ENCODE measurements at places on chromosomes 6 and 20. TPM values are rescaled to one million over a fixed set of nuclear protein-coding genes. Genes with fewer than 3 reads are reported as not detected.

DNA sequence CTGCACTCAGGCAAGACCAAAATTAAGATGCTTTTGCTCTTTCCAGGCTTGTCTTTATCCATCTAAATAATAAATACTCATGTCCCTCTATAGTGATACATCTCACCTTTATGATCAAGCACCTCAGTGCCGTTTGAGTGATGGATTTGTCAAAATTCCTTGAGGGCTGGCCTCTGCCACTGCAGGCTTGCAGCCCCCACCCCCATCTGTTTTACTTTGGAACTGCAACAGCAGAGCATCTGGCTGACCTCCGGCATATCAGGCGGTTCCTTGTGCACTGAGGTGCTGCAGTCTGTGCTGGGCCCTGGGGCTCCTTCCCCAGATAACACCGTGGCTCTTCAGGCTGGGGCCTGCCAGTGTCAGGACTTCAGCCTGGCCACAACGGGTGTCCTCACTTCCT is 386.9 kb downstream of the CDH26 start:
- no peak for DNase-seq

DNA sequence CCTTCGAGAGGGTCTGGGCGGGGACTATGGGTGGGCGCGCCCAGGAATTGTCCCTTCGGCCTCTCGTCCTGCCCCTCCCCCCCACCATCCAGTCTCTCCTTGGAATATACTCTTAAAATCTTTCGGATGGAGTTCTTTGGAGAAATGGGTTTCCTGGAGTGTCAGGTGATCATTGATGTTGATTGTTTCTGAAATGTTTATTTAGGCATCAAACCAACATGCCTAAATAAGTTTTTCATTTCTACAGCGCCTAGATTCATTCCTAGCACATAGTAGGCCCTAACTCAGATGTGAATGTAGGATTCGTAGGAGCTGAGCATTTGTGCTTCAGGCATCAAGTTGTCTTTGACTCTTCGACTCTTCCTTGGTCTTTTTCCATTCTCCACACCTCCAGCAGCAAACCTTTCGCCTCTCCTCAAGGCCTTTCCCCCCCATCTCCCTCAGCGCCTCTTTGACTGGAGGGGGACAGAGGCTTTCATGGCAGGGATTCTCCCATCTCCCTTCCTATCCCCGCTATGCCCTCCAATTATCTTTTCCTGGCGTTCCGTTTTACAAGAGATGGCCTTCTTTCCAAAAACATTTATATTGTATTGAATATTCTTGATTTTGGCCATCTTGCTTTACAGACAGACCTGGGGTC is 610 bp downstream of the CASP8AP2 start:
- DNase-seq: no peak

GRCh38 chr6:38150681-38151296 is 331.3 kb downstream of the ZFAND3 start:
- DNase-seq: peak; percentile 1

GRCh38 chr6:112352607-112353006 is 5.5 kb downstream of the RFPL4B start:
- DNase-seq: no peak

- no peak for DNase-seq
Observed at GRCh38 chr20:61922411-61922810, 143.3 kb downstream of the TAF4 start.

- DNase-seq: no peak
Observed at GRCh38 chr6:156978948-156979347, 201.8 kb downstream of the ARID1B start.

GPSM3 gene
- 6.0 TPM for total RNA-seq

SLC22A16 gene
- not detected for total RNA-seq

TMEM200A gene
- total RNA-seq: 1.0 TPM

CCDC170 gene
- not detected for total RNA-seq

THEMIS gene
- 0.52 TPM for total RNA-seq
